ENCODE measurements at places on chromosomes 11 and 22. TPM values are rescaled to one million over a fixed set of nuclear protein-coding genes. Genes with fewer than 3 reads are reported as not detected.

SCN3B gene
- total RNA-seq = 0.14 TPM

CRYBB2 gene
- not detected for total RNA-seq

CLDN25 gene
- not detected for total RNA-seq

NUDT8 gene
- total RNA-seq = 12.1 TPM

OR5AL1 gene
- total RNA-seq = not detected

MAPK11 gene
- total RNA-seq = 5.9 TPM

ZNRF3 gene
- 7.8 TPM for total RNA-seq

CDHR5 gene
- not detected for total RNA-seq

C11orf97 gene
- not detected for total RNA-seq

CCDC81 gene
- total RNA-seq = 0.15 TPM

GGT5 gene
- 4.0 TPM for total RNA-seq

SYT13 gene
- 6.5 TPM for total RNA-seq

EMID1 gene
- 0.61 TPM for total RNA-seq

POGLUT3 gene
- total RNA-seq = 9.8 TPM

APOL3 gene
- not detected for total RNA-seq

ROBO4 gene
- total RNA-seq = not detected

IGF2 gene
- total RNA-seq = 2.9 TPM

C11orf21 gene
- not detected for total RNA-seq

BTG4 gene
- 0.10 TPM for total RNA-seq

PYGM gene
- total RNA-seq = 0.27 TPM

RAB36 gene
- total RNA-seq = 7.8 TPM

OR2AG2 gene
- total RNA-seq = 0.07 TPM

CDC42EP1 gene
- total RNA-seq = 31.0 TPM

APOL4 gene
- 0.03 TPM for total RNA-seq

CARD16 gene
- 0.25 TPM for total RNA-seq

SLC35F2 gene
- total RNA-seq = 42.6 TPM

KDM4D gene
- 0.29 TPM for total RNA-seq

OR4A16 gene
- not detected for total RNA-seq

GUCY1A2 gene
- 0.05 TPM for total RNA-seq

MUC6 gene
- not detected for total RNA-seq

BIRC2 gene
- 39.8 TPM for total RNA-seq
